ENCODE measurements at places on chromosomes 7 and 10. TPM values are rescaled to one million over a fixed set of nuclear protein-coding genes. Genes with fewer than 3 reads are reported as not detected.

DNA sequence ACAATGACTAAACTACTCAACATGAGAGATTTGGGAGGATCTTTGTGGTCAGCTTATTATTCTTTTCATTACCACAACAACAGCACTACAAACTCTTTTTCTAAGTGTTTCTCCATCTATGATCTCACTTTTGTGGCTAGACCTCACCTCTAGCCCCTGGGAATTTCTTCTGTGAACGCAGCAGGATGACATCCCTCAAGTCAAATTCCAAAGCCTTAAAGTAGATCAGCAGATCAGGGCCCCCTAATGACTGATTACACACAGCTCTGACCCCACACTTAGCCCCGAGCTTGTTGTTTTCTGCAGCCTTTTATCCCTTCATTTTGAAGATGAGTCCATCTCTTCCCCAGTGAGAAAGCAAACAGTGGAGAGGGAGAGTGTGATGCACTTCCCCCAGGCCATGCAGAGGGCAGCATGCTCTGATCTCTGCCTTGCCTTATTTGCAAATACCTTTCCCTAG, 27.3 kb downstream of the TFAM start:
- DNase-seq: no peak

DNA sequence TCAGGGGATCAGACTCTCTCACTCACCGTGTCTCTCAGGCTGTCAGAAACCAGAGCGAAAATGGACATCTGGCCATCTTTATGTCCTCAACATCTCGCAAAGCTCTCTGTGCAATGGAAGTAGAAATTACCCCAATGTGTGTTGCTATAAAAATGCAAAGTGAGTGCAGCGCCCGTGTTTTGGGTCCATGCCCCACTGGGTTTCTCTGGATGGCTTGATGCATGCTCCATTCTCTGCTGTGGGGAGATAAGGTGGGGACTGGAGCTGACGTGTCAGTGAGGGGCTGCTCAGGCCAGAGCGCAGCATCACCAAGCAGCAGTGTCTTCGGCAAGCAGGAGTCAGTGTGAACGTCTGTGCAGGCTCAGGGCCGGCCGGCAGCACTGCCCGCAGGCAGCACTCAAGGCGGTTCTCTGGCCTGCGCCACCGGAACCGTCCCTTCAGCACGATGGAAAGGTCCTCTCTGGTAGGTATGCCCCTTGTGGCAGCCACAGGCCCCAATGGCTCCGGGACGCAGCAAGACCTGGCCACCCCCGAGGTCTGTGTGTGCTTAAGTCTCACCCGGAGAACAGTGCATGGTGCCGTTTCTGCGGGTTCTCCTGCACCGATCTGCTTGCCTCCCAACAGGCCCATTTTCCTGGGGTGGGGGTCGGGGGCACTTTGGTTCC, 30.2 kb downstream of the WDR86 start:
- no peak for DNase-seq

- no peak for DNase-seq
Measured at GRCh38 chr10:24790599-24790998, 66.9 kb upstream of the ARHGAP21 start.

GRCh38 chr10:48455392-48456151, 149.1 kb downstream of the MAPK8 start:
- DNase-seq: no peak

GRCh38 chr10:104247513-104248146, 7.1 kb upstream of the GSTO1 start:
- no peak for DNase-seq

The OGDHL gene
- 0.66 TPM for polyA plus RNA-seq

DNA sequence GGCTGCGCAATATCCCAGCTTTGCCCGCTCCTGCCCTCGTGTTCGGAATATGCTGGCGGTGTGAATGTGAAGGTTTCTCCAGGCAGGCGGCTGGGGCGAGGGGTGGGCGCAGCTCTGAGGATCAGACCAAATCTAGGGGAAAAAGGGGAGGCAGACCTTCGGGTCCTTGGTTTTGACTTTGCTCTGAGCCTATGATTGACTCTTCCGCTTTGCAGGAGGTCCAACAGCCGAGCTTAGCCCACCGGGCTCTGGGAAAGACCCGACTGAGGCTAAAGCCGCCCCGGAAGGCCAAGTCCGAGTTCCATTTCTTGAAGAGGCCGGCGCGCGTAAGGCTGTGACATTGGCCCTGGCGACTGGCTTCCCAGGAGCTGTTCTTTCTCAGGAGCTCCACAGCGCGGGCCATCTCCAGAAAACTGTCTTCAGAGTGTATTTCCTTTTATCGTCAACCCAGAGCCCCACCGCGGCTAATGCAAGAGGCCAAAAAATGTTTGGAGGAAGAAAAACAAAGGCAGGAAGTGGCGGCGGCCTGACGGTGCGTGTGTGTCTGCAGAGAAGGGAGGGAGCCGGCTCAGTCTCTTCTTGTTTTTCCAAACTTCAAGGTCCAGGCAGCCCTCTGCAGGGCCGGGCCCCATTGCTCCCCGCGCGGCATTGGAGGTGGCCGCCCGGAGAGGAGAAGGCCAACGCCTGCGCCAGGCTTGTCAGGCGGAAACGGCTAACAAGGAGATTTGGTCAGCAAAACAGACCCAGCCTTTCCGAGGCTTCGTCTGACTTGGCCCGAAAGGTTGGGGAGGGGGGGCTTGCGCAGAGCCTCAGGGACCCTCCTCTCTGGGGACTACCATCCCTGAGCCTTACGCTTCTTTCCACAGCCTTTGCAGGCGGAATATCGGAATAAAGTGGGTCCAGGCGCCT, 3.6 kb upstream of the HOXA11 start:
- DNase-seq: no peak

- DNase-seq: no peak
Measured at GRCh38 chr10:60541451-60541850, 151.8 kb upstream of the ANK3 start.

- no peak for DNase-seq
Measured at GRCh38 chr7:95585426-95585789, 10.9 kb downstream of the PDK4 start.

GRCh38 chr7:100641860-100642533, 645 bp upstream of the TFR2 start:
- no peak for DNase-seq

GRCh38 chr10:62062752-62063512, 161.4 kb downstream of the ARID5B start:
- DNase-seq: no peak

- no peak for DNase-seq
Measured at GRCh38 chr10:78925800-78926319, 142.9 kb upstream of the ZMIZ1 start.

DNA sequence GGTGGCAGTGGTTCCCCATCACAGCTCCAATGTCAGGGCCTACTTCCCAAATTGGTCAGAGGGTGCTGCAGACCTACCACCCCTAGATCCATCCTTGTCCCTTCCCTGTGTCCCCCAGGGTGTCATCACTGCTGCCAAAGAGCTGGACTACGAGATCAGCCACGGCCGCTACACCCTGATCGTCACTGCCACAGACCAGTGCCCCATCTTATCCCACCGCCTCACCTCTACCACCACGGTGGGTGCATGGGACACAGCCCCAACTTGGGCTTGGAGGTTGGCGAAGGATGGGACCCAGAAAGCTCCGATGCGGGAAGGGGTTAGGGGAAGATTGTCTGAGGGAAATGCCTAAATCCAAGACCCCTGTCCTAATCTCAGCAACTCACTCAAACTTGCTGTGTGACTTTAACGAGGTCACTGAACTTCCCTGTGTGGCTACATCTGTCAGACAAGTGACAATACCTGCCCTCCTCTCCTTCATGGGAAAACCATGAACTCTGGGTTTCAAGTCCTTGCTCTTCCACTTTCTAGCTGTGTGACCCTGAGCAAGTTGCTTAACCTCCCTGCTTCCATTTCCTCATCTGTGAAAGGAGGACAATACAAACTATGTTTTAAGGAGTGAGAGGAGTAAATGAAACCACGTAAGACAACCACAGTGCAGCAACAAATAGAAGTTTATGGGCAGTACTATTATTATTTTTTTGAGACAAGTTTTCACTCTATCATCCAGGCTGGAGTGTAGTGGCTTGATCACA, 4.9 kb upstream of the VSIR start:
- no peak for DNase-seq

DNA sequence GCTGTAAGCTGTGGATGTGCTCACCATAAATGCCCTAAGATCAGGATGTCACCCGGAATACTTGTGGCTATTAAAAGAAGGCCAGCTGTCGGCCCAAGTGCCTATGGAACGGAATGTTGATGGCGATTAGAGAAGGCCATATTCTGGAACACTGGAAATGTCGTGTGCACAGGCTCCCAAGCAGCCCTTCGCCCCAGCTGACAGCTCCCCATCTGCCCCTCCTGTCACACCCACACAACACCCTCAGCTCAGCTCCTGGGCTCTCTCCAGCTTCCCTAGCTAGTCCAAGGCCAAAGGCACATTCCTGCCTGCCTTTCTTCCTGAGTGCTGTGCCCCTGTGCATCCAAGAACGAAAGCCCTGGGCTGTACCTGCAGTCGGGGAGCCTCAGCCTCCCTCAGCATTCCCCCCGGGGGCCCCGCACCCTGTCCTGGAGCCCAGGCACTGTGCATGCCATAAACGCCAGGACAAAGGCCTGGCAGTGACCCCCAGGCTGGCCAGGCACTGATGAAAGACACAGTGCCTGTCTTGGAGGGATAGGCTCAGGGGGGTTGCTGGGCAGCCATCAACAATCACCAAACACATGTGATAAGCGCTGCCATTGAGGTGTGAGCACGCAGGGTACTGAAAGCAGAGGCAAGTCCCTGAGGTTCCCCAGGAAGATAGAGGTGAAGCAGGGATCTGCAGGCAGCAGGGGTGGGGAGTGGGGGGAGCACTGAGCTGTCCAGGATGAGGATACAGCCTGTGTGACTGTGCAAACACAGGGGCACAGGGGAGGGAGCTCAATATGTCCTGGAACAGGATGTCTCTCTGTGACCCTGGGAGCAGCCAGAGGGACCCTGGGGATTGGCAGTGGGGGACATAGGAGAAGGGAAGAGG, 3.7 kb upstream of the LDB3 start:
- DNase-seq: no peak

The NME8 gene
- not detected for polyA plus RNA-seq

GRCh38 chr10:133236401-133237240, 1.0 kb upstream of the VENTX start:
- DNase-seq: no peak

DNA sequence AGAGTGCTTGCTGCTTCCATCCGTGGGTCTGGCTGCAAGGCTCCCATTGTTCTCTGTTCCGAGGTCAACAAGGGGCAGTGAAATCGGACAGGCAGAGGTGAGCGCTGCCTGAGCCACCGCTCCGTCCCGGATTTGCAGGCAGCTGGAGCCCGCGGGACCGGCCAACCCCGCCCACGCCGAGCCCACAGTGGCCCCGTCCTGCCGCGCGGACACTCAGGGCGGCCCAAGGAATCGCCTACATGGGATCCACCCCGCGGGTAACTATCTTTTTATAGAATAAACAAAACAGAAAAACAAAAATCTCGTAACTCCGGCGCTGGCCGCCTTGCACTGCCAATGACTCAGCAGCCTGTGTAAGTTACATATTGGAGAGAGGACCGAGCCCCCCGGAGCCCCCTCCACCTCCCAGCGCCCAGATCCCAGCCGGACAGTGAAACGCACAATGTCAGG, 1.9 kb downstream of the BNIP3 start:
- no peak for DNase-seq

DNA sequence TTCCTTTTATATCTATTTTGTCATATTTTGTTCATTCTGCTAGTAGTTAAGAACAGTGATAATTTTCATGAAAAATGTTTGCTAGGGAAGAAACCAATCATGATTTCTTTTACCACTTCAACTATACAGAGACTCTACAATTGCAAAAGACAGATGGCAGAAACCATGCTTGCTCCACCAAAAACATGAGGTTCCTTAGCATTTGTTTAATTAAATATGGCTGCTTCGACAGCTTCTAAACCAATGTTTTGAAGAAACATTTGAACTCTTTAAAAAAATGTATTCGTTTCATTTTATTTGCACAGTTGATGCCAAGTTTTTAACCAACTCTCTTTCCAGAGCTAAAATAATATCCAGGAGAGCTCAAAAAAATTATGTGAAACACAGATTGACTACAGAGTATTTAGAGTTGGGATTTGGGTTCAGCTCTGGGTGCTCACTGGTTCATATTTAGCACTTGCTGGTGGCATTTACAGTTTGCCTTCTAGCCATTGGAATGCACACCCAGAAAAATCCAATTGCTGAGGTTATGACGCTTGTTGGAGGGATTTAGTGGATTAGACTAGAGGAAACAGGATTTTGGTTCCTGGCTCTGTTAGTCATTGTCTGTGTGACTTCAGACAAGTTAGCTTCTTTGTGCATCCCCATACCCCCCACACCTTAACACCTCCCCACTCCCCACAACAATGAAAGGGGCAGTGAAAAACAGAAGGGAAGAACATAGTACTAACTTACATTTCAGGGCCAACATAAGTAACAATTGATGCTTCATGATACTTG, 35.8 kb upstream of the SDHAF3 start:
- no peak for DNase-seq

- DNase-seq: no peak
Measured at GRCh38 chr7:151679071-151679708, 159.5 kb upstream of the RHEB start.

The STEAP1 gene
- polyA plus RNA-seq: 1.5 TPM

- no peak for DNase-seq
Measured at GRCh38 chr7:137753948-137754851, 92.6 kb downstream of the DGKI start.

GRCh38 chr7:98555403-98555802, 61.7 kb upstream of the NPTX2 start:
- DNase-seq: no peak

The CNPY1 gene
- 0.40 TPM for polyA plus RNA-seq

DNA sequence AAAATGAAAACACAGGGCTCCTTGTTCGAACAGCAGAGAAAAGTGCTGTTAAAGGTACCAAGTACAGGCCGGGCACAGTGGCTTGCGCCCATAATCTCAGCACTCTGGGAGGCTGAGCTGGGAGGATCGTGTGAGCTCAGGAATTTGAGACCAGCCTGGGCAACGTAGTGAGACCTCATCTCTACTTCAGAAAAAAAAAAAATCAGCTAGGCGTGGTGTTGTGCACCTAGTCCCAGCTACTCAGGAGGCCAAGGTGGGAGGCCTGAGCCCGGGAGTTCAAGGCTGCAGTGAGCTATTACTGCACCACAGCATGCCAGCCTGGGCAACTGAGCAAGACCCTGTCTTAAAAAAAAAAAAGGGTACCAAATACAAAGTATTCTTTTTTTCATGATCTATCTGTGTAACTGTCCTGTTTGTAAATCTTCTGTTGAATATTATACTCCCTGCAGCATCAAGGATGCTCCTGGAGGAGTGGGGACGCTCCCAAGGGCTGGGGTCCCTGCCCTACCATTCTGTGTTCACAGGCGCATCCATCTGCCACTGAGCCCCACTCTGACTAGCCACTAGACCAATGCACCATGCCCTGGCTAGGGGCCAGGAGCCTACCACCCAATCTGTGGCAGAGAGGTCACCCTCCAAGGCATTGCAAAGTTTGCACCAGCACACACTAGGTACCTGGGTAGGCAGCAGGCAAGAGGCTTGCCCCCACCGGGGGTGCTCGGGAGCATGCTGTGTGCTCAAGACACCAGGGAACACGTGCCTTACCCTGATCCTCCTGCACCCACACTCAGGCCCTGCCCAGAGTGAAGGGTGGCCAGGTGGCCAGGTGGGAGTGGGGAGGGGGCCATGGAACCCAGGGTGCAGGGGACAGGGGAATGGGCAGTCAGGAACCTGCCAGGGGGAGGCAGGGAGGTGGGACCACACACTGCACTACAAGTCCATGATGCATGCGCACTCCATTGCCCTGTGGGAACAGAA, 67.3 kb upstream of the KMT2C start:
- DNase-seq: no peak

The BAMBI gene
- 2.3 TPM for polyA plus RNA-seq

- DNase-seq: no peak
Measured at GRCh38 chr10:81792729-81793128, 82.3 kb upstream of the NRG3 start.

The LIPF gene
- not detected for polyA plus RNA-seq

The C7orf33 gene
- 1.1 TPM for polyA plus RNA-seq

GRCh38 chr10:76285012-76285411, 853.6 kb downstream of the LRMDA start:
- no peak for DNase-seq

Data from forelimb muscle (tissue), 1 donor.